Aorta (tissue), 5 donors: ENCODE measurements at places on chromosomes 3 and 15.
A peak's percentile ranks its signal among the peaks of the same experiment; 100 is the strongest.

DNA sequence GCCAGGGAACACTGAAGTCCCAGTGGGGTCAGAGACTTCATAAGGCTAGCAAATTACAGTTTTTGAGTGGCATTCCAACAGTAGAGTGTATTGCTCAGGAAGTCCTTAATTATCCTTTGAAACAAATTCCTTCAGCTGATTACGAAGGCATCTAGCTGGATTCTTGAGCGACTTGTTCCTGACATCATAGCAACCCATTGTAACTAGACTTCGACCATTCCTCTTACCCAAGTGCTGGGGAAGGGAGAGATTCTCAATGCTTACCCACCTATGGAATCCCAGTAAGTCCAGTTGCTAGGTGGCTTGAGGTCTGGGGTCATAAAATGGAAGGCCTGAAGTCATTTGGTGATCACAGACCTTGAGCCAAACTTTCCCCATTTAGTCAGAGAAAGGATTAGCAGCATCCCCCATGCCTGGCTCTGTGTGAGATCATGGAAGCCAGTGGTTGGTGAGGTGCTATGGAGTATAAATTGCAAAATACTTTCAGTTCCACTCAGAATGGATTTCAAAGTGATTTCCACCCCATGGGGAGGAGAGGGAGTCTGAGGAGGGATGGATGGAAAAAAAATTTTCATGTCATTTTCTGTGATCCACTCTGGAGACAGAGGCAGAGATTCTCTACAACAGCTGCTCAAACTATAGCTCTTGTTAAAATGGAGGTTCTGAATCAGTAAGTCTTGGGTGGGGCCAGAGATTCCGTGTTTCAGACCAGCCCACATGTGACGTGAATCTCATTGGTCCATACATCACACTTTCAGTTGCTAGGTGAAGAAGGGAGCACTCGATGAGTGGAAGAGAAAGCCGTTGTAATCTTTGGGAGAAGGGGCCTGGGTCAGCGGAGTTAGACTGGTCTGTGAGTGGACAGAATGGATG is 45.7 kb downstream of the CD86 start:
- no peak for DNase-seq

GRCh38 chr3:13785853-13786436 is 93.9 kb downstream of the WNT7A start:
- peak; percentile 38 for DNase-seq

DNA sequence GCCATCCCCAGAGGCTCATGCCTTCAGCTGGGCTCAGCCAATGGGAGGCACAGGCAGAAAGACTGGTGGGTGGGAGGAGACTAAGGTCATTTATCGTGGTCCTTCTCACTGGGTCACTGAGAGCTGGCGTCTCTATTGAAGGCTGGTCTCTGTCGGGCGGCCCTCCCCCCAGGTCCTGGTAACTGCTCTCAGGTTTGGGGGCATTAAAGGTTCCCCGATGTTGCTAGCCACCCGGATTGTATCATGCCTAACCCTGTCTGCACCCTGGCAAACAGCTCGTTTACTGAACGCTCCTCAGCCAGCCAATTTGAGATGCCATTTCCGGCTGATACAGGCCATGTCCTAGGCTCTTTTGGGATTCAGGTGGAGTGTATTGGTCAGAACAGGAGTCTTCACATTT is 10.5 kb downstream of the SELENOS start:
- DNase-seq = peak; percentile 62

- peak; percentile 81 for DNase-seq
Observed at GRCh38 chr15:51750792-51751696, at the start of gene TMOD2. TMOD2 (plus strand) TSS chr15:51751597; CDS start chr15:51766442, 14,845 bp downstream.

DNA sequence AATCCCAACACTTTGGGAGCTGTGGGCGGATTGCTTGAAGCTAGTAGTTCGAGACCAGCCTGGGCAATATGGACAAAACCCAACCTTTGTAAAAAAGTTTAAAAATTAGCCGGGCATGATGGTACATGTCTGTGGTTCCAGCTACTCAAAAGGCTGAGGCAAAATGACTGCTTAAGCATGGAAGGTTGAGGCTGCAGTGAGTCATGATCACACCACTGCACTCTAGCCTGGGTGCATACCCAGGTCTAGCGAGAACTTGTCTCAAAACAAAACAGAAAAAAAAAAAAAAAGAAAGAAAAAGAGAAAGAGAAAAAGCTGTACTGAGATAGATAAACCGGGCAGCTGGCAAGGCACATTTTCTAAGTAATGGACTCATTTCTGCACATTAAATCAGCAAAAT is 10.6 kb downstream of the ARPP19 start:
- DNase-seq = no peak

DNA sequence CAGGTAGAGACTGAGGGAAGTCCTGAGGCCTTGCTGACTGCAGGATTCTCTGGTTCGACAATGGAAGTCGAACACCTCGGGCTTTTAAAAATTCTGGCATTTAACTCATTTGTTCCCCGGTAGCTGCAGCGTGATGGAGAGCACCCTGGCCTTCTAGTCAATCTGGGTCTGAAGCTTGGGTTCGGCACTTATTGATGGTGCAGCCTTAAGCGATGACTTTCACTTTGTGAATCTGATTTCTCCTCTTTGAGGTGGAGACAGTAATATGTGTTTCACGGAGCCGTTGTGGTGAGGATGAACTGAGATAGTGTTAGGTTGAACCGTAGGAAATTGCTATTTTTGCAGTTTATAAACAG is 621 bp upstream of the PARP6 start:
- no peak for DNase-seq

DNA sequence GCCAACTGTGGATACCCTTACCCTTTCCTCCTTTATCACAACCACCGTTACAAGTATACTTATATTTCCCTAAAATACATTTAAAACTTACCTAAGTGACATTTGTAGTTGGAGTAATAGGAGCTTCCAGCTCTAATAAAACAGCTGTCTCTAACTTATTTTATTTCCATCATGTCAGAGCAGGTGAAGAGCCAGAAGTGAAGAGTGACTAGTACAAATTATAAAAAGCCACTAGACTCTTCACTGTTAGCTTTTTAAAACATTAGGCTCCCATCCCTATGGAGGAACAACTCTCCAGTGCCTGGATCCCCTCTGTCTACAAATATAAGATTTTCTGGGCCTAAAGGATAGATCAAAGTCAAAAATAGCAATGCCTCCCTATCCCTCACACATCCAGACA is 102.3 kb downstream of the MME start:
- no peak for DNase-seq

- DNase-seq = no peak
Observed at GRCh38 chr3:45943207-45943846, at the start of gene CXCR6. CXCR6 (plus strand) TSS chr3:45943464; CDS start chr3:45946482, 3,018 bp downstream.

DNA sequence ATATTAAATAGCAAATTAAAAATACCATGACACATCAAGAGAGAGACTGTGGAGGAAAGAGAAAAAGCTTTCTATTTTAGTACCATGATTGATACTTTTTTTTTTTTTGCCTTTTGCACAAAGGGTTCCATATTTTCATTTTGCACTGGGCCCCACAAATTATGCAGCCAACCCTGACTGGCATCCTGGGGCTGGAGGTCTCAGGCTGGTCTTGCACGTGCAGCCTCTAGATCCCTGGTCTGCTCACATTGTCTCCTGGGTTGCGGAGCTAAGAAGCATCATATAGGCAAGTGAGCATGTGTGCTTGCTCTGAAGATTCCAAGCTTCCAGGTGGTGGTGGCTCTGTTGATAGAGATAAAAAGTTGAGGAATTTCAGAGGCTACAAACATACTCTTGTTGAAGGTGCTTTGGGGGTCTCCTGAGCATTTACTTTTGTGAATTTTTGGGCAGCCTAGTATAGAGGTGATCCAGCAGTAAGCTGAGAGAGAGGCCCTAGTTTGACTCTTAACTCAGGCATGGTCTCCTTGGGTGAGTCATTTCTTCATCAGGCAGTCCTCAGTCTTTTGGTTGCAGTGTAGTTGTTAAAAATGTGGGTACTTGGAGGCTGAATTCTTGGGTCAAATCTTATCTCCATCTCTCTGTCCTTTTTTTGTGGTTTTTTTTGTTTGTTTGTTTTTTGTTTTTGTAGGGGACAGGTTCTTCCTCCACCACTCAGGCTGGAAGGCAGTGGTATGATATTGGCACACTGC is 31.3 kb downstream of the SMAD3 start:
- DNase-seq = peak; percentile 19

DNA sequence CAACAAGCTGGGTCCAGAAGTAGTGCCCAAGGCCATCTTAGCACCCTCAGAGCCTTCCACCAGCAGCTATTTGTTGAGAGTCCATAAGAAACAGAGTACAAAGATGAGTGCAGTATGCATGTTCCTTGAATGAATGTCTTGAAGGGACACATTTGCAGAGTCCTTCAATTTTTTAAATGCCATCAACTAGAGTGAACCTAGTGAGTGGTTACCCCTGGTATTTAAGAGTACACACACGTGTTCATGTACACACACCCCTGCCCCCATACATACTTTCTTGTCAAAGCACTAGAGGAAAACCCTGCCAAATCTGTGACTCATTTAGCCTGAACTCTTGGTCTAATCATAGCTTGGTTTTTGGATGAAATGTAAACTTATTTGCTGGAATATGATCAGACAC is 84.5 kb upstream of the GALNT15 start:
- DNase-seq = no peak

DNA sequence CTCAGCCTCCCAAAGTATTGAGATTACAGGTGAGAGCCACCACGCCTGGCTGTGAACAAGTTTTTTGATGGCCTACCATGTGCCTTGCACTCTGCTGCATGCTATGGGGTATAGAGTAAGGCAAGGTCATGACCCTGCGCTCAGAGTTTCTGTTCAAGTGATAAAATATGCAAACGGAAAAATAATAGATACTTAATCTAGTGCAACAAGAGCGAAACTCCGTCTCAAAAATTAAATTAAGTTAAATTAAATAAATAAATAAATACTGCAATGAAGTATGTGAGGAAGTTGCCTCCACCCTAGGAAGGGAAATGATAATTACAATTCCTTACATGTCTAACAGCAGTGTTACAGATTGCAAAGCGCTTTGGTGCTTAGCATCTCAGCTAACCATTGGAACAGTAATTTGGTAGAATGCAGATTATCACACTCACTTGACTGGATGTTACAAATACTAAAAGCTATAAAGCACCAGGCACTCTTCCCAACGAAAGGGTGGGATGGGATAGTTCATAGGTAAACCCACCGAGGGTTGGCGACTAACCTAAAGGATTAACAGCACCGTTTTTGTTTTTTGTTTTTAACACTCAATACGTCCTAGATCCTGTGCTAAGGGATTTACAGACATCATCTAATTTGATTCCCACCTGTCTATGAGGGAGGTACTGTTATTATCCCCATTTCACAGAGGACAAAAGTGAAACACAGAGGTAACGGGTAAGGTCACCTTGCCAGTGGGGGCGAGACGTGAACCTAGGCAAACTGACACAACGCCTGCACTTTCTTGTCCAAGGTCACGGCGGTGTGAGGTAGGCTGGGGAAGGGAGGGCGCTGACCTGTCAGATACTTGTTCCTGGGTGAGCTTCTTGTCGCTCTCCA is 793 bp upstream of the FANCD2 start:
- DNase-seq = no peak

DNA sequence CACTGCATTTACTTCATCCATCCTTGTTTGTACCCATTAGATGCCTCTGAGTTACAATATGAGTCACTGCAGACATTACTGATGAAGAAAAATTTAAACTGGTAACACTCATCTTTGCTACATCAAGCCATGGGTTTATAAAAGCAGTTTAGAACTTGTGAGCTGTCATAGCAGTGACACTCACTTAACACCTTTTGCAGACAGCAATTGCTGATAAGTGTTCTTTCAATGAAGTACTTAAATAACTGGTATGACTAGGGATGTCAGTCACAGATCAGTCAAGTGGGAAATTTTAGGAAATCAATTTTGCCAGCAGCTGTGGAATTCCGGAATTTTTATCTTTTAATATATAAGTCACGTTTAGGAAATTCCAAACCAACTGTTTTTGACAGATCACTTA is 643.0 kb downstream of the TBL1XR1 start:
- DNase-seq = no peak

- no peak for DNase-seq
Observed at GRCh38 chr15:41838400-41838897, at the start of gene PLA2G4B. PLA2G4B (plus strand) TSS chr15:41838847; CDS start chr15:41838914, 67 bp downstream.

GRCh38 chr3:142459929-142460328 is 12.1 kb upstream of the XRN1 start:
- no peak for DNase-seq

DNA sequence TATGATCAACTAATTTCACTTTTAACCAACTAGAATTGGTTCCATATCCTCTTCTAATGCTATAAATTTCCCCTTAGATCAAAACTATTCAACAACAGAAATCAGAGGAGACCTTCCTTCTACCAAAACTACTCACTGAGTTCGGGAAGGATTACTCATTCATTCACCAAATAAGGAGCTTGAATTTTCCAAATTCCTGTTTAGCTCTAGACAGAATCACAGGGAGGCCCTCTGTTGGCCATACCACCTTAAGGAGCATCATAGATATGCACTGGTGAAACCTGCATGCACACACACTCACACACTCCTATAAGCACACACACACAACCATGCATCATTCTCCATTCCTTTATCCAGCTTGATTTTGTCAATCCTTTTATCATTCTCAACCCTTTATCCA is 49.0 kb downstream of the SUCLG2 start:
- DNase-seq = no peak

DNA sequence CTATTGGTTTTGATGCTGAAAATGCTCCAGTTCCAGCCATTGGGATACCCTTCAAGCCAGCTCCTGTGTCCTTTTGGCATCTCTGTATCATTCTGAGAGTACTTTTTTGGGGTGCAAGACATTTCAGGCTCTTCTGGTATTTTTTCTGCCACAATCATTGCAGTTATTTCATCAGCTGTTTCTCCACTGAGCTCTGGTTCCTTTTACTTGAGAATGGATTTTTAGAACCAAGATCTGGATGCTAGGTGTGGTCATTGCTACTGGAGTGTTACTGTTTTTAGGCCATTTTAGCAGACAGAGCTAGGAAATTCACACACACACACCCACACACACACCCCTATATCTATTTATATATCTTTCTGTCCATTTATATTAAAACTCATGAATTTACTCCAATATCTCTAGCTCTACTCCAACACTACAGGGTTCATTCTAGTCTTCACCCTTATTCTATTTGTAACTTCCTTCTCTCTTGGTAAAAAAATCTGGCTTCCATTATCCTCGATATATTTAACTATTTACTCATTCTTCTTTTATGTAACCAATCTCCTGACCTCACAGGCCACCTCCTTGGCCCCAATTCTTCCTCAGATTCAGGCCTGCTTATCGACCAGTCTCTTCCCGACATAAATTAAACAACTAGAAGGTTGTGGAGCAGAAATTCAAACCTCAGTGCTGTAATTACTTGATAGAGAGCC is 17.0 kb downstream of the SLC35G2 start:
- no peak for DNase-seq

DNA sequence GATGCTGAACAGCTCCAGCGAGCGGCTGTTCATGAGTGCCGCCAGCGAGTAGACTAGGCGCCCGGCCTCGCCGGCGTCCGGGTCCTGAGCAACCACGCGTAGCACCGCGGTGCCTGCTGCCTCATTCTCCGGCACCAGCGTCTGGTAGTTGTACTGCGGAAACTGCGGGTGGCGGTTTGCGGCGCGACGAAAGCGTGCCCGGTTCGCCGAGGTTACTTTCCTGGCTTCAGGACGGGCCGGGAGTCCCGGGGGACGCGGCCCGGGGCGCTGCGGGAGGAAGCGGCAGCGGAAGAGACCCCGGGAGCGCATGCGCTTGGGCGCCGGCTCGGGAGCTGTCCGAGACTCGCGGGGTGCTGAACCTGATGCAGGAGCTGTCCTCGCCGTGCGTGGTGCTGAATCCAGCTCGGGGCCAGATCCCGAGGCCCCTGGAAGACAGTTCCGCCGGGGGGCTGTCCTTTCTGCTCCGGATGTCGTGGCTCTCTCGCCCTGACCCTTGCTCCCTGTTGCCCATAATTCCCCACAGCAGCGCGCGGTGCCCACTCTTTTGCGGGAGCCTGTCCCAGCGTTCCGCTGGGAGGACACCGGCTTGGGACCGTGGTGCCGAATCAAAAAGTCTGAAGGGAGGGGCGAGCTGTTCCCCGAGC is 1.1 kb downstream of the CELSR3 start:
- DNase-seq = peak; percentile 78
